Colonic mucosa (tissue), 4 donors: ENCODE measurements at places on chromosomes 7 and 10. TPM values are rescaled to one million over a fixed set of nuclear protein-coding genes. Genes with fewer than 3 reads are reported as not detected.

Gene SAP25
- total RNA-seq, result 5.5 TPM

Gene POU6F2
- total RNA-seq, result not detected

Gene PYROXD2
- 9.4 TPM for total RNA-seq

Gene ZNF485
- total RNA-seq, result 1.6 TPM

- no peaks in the 10 kb centered on the region for H3K36me3 ChIP-seq
- H3K27me3 ChIP-seq, result peaks cover 8% of the 10 kb centered on the region
- DNase-seq, result no peak
- no peak overlapping the region for H3K27ac ChIP-seq
- H3K4me1 ChIP-seq, result no peaks in the 10 kb centered on the region
These were observed 708 bp upstream of the GPR85 start for GRCh38 chr7:113087071-113087998.

DNA sequence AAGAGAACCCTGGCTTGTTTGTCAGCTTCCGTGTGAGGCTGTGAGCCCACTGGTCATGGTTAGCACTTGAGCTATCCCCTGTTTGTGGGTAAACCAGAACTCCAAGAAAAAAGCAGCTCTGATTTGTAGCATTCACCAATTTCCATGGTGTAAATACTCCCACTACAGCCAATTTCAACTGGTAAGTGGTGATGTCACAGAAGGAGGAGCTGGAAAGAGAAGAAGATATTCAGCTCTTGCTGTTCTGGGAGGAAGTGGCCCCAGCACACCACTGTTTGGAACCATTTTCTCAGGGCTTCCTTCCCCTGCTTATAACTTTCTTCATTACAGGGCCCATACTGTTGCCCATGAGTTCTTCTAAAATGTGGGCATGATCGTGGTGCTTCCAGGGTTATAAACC is 500.1 kb upstream of the ZMIZ1 start:
- DNase-seq, result no peak
- no peak overlapping the region for H3K27ac ChIP-seq
- H3K27me3 ChIP-seq, result no peaks in the 10 kb centered on the region
- no peaks in the 10 kb centered on the region for H3K36me3 ChIP-seq

- H3K27ac ChIP-seq, result no peak overlapping the region
- H3K36me3 ChIP-seq, result no peaks in the 10 kb centered on the region
- no peaks in the 10 kb centered on the region for H3K27me3 ChIP-seq
- DNase-seq, result no peak
- no peaks in the 10 kb centered on the region for H3K4me1 ChIP-seq
- H3K4me3 ChIP-seq, result no peak overlapping the region
These were observed 12.2 kb downstream of the TAS2R16 start for GRCh38 chr7:122983261-122983660.
